ENCODE measurements at places on chromosomes 1 and 21. TPM values are rescaled to one million over a fixed set of nuclear protein-coding genes. Genes with fewer than 3 reads are reported as not detected.

The TNNT2 gene
- 1,099 TPM for polyA plus RNA-seq

The ZNF648 gene
- 0.16 TPM for polyA plus RNA-seq

The TIAM1 gene
- 10.8 TPM for polyA plus RNA-seq

The CFHR2 gene
- polyA plus RNA-seq, result not detected

GRCh38 chr1:119475866-119476439, 31.1 kb upstream of the HSD3B1 start:
- no peak for DNase-seq

DNA sequence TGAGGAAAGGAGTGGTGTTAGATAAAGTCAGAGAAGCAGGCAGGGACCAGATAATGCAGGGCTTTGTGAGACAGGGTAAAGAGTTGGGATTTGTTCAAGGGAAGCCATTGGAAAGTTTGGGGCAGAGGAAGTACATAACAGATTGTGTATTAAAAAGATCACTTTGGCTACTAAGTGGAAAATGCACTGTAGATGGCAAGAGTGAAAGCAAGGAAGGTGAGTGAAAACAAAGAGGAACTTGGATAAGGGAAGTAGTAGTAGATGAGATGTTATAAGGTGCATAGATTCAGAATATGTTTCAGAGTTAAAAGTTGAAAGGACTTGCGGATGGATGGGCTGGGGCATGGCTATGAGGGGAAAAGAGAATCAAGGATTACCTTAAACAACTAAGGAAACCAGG, 17.4 kb downstream of the MRPL39 start:
- DNase-seq, result no peak

GRCh38 chr1:36475910-36476604, 6.7 kb downstream of the CSF3R start:
- no peak for DNase-seq

DNA sequence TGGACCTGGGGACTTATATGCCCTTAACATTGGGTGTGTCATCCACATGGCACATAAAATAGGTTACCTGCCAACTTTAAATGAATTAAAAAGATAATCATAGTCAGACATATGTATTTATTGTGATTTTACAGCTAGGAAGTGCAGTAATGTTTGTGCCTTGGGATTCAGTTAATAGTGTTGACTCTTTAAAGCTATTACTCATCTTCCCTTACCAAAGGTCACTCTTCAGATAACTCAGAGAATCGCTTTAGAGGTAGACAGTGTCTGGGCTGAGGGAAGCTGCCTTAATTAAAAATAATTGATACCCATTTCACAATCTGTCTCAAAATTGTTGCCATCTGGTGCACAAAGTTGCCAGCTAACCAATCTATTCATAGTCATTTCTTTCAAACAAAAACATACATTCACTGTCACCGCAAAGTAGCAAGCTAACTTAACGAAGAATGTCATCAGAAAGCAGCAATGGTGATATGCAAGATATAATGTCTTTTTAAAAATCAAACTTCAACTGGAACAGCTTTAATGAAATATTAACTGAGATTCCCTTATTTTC, 3.0 kb upstream of the KRTAP15-1 start:
- no peak for DNase-seq

DNA sequence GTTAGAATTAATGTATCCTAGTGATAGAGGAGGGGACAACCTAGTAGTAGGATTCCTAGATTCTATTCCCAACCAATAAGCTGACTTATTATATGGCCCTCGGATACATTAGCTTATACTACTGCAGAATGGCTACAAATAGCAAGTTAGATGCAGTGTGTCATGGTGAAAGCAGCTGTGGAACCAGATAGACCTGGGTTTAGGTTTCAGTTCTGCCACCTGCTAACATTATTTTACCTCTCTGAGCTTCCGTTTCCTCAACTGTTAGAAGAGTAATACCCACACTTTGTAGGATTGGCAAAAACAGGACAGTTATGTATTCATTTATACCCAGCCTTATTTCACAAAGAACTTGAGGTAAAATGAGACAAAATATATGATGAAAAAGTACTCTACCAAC, 21.6 kb upstream of the MAGOH start:
- DNase-seq, result no peak

DNA sequence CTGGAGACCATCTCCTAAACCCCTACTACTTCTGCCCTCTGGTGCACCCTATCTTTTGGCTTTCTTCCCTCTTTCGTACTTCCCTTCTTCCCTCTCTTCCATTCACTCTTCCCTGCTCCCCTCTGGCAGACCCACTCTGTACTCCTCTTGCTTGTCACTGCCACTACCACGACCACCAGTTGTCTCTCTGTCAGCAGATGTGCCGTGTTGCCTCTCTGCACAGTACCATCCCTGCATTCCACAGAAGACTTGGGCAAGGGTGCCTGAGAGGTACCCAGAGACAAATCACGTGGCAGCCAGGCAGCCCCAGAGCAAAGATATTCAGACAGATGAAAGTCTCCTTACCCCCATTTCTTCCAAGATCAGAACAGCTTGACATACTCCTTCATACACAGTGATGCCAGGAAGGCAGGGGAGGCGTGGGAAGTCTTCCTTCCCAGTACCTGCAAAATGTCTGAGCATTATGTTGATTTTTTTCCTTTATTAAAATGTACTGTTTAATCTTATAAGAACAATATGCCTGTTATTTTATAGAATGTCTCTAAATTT, 15.0 kb downstream of the CAMSAP2 start:
- DNase-seq, result no peak

DNA sequence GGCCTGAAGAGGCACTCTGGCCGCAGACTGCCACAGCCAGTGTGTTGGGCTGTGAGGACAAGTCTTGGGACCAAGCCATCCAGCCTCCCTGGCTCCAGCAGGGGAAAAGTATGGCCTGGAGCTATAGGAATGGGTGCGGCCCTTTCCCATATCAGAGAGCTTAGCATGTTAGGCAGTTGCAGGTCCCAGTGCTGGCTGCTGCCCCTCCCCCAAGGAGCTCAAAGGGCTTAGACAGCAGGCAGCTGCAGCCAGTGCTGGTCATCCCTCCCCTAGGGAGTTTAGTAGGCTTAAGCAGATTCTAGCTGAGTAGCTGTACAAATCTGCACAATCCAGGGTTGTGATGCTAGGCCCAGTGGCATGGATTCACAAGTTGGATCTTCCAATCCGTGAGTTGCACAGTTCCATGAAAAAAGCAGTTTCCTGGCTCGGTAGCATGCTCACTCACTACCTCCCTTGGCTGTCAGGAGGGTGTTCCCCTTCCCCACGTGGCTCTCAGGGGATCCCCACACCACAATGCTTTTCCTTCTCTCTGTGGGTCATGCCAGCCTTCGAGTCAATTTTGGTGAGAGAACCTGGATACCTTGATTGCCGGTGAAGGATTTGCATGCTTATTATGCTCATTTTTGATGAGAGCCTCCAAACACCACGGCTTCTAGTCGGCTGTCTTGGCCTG, 1490.8 kb downstream of the BRINP3 start:
- no peak for DNase-seq

DNA sequence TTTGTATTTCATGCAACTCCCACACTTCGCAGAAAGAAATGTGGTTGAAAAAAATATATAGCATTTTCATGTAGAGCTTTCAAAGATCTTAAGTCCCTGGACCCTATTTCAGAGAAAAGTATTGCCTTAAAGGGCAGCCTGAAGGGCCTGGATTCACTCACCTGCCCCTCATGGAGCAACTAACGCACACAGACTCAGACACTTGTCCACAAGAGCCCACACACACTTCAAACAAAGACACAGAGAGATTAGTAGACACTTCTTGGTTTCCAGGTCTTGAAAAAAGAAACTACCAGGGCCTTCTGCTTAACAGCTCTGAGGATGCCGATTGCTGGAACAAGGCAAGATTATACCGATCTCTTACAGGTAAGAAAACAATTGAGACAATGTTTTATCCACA, 122.2 kb downstream of the ZBTB18 start:
- DNase-seq, result no peak

- no peak for DNase-seq
Observed at GRCh38 chr1:84693005-84693404, 2.7 kb upstream of the SSX2IP start.

GRCh38 chr1:91876781-91877573, 9.0 kb downstream of the TGFBR3 start:
- DNase-seq, result no peak

DNA sequence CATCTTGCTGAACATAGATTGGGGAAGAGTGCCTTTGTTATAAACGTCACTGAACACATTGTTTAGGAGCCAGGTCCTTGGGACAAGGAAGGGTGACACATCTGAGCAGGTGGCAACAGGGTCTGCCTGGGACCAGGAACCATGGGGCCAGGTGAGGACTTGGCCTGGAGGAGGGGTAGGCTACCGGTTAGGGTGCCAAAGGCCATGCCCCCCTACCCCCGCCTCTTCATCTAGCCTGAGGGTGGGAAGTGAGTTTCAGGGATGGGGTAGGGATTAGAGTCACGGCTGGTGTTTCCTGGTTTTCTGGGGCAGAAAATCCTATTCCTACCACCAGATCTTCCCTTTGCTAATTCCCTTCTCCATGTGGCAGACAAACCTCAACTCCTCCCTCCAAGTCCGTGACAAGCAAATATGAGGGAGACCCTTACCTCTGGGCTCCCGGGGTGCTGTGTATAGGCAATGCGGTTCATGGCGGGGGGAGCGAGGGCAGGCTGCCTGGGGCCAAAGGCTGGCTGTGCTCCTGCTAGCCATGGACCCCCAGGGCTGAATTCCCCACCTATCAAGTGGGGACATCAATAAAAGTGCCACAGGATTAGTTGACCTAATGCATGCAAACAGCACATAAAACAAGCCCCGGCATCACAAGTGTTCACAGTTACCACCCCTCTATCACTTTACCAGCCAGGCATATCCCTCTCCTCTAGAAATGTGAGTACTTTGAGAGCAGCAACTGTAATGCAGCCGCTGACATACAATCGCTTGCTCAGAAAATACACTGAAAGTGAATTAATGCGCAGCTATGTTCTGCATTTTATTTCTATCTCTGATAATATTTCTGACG, 14.5 kb downstream of the CD247 start:
- no peak for DNase-seq

GRCh38 chr1:22329148-22329515, 122.5 kb upstream of the ZBTB40 start:
- no peak for DNase-seq

DNA sequence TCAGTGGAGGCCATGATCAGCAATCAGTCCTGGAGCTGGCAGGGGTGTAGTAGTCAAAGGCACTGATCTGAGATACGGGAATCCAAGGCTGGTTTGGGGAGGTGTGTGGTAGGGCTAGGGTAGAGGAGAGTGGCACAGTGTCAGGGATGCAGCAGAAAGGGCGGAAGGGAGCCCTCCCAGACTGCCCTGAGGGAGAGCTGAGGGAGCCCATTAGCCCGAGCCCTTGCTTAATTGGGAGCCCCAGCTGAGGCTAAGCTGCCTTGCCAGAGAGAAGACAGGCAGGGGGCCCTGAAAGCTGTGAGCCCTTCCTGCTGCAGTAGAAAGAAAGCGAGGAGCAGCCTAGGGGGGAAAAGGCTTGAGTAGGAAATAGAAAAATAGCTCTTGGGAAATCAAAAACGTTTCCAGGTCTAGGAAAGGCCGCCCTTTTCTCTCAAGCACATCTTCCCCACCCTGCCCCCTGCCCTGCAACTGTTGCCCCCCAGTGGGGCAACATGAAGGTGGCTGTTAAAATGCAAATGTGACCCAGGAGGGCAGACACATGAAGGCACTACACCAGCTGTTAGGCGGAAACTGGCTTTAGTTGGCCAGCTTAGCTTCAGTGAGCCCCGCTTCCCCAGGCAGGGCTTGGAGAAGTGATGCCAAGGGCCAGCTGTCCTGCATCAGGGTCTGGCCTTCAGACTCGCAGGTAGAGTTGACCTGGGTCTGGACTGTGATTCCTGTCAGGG, 106.2 kb downstream of the UCK2 start:
- no peak for DNase-seq

DNA sequence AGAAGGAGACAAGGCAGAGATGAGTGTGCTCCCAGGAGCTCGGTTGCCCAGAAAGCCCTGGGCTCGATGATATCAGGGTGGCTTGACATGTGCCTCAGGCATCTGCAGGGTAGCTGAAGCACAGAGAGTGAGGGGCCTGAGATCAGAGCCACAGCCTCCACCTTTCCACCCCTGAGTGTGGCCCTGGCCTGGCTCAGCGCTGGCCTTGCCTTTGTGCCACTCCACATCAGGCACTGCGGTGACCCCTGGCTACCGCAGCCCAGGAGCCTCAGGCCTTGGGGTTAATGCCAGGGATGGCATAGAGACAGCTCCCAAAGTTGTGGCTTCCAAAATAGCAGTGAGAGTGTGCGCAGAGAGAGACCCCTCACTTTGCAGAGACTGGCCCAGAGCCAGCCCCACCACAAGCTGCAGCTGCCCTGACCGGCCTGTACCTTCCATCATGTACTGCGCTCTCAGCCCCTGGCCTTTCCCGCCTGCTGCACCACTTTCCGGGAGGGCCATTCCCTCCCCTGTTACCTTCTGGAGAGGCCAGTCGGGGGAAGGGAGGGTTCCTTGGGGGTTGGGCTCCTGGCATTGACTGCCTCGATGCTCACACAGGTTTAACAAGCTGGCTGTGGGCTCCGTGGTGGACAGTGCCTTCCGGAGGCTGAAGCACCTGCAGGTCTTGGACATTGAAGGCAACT, 19.5 kb downstream of the PODN start:
- DNase-seq, result no peak

- no peak for DNase-seq
Observed at GRCh38 chr1:3348196-3348865, 106.1 kb upstream of the ARHGEF16 start.

DNA sequence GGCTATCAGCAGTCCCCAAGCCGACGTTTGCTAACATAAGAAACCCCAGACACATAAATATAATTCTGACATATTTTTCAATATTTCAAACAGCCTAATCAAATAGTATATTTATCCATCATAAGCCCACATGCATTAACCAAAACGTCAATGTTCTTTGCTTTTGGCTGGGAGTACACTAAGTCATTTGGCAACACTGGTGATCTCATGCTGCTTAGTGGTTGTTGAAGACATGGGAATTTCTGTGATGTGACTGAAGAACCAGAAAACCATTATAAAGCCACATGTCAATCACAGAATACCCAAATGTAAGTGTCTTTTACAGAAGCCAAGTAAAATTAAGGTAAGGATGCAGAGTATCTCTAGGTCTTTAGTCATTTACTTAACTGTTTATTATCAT, 57.6 kb downstream of the PLPPR5 start:
- no peak for DNase-seq

DNA sequence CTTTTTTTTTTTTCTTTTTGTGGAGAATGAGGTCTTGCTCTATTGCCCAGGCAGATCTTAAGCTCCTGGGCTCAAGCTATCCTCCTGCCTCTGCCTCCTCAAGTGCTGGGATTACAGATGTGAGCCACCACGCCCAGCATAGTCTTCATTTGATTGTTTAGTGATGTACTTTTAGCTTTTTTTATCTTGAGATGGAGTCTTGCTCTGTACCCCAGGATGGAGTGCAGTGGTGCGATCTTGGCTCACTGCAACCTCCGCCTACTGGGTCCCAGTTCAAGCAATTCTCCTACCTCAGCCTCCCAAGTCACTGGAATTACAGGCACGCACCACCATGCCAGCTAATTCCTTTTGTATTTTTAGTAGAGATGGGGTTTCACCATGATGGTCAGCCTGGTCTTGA, 24.0 kb upstream of the LRRC3 start:
- DNase-seq, result no peak

- no peak for DNase-seq
Observed at GRCh38 chr1:64956733-64957441, 9.5 kb downstream of the JAK1 start.

GRCh38 chr1:143735764-143736461, 235.9 kb downstream of the FAM72C start:
- no peak for DNase-seq
